NCI-H1417 treated with DMSO at 0.1 percent for 48 hours (cell line): ENCODE measurements at places on chromosomes 2 and 18.

DNA sequence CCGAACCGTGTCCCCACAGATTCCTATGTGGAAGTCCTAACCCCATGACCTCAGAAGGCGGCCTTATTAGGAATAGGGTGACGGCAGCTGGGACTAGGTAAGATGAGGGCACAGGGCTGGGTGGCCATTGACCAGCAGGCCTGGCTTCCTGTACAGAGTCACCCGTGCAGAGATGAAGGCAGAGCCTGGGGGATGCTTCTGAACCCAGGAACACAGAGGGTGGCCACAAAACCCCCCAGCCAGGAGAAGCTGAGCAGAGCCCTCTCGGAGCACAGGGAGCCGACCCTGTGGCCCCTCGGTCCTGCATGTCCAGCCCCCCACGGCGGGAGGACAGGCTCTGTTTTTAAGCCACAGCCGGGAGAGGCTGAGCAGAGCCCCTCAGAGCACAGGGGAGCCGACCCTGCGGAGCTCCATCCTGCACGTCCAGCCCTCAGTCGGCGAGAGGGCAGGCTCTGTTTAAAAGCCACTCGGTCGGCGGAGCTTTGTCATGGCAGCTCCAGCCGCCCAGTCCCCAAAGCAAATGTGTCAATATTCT is 2.7 kb downstream of the PDCD1 start:
- DNase-seq, result no peak

DNA sequence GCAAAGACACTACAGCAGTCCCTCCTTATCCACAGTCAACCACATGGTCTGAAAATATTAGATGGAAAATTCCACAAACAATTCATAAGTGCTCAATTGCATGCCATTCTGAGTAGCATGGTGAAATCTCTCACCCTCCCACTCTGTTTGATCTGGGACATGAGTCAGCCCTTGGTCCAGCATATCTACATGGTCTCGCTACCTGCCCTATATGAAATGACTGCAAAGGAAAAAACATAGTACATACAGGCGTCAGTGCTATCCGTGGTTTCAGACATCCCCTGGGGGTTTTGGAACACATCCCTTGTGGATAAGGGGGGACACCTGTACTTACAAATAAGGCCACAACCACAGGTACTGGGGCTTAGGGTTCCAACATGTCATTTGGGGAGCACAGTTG is 73.7 kb downstream of the CABLES1 start:
- no peak for DNase-seq

- DNase-seq, result no peak
Measured at GRCh38 chr2:8165550-8165949, 516.3 kb upstream of the ID2 start.

DNA sequence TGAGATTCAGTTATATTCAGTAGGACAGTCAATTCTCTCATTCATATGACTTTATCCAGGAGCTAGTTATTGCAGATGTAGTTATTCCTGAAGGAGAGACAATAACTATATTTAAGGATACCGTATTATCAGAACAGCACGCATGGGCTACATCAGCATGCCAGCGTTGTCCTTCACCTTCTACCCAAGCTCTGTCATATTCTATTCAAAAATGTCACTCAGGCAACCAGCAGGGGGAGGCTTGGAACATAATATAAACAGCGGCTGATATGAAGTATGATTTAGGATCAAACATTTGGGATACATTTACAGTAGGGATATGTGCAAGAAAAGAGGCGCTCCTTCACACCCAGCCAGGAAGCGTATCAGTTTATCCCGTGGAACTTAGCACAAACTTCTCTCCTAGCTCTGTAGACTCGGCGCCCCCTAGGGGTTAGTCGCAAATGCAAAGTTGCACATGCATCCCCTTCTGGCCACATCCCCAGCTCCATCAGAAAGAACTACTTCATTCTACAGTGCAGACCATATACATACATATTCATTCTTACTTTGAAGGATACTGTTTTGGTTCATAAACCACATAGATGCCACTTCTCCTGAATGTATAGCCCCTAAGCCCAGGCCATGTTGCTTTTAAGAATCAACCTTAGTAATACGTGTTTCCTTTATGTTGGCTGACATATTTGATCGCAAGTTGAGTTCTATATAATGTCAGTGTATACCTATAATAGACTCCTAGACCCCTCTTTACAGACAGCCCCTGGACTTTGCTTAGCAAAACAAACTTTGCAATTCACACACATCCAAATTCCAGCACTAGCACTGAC is 759.4 kb downstream of the ADCYAP1 start:
- DNase-seq, result no peak

GRCh38 chr2:9115229-9115628 is 91.4 kb upstream of the ASAP2 start:
- no peak for DNase-seq

- DNase-seq, result no peak
Measured at GRCh38 chr18:11905613-11906012, 2.5 kb downstream of the MPPE1 start.
